Activated T-cell treated with anti-CD3 and anti-CD28 coated beads for 24 hours (primary cell): ENCODE measurements at places on chromosomes 6 and 20.

DNA sequence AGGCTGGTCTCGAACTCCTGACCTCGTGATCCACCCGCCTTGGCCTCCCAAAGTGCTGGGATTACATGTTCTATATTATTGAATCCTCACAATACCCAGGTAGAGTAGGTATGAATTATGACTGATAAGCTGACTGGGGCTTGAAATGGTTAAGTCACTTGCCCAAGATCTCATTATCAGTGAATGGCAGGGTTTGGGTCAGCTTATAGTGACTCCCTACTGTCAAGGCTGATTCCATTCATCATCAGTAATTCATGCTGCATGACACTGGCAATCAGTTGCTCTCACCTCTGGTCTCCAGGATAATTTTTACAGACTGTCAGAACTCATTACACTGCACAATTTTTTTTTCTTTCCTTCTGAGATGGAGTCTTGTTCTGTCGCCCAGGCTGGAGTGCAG is 127.6 kb downstream of the KIF13A start:
- no peak for DNase-seq

- no peak for DNase-seq
Measured at GRCh38 chr6:15673666-15674065, 10.8 kb upstream of the DTNBP1 start.

DNA sequence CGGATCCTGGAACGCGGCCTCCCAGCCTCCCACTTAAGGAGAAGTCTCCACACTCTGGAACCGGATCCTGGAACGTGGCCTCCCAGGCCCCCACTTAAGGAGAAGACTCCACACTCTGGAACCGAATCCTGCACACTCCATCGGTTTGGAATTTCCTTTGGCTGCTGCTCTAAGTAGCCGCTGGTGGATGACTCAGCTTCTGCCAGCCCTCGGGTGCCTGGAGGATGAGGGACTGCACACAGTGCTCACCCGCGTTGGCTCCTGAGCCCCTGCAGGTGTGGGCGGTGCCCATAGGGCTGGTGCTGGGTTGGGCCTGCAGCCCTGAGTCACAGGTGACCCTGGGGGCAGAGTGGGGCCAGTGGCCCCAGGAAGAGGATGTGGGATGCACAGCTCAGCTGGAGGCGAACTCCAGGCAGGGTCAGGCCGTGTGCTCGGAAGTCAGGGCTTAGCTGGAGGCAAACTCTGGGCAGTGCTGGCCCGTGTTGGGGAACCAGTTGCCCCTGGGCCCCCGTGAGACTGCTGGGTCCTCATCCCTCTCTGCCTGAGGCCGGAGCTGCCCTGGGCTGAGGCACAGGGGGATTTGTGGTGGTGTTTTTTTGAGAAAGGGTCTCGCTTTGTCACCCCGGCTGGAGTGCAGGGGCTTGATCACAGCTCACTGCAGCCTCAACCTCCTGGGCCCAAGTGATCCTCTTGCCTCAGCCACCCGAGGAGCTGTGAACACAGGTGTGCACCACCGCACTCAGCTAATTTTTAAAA is 13.9 kb upstream of the TNFRSF6B start:
- DNase-seq, result no peak

- DNase-seq, result no peak
Measured at GRCh38 chr20:35918021-35918420, 36.3 kb downstream of the SCAND1 start.

GRCh38 chr6:111524735-111525134 is 41.7 kb upstream of the REV3L start:
- no peak for DNase-seq

DNA sequence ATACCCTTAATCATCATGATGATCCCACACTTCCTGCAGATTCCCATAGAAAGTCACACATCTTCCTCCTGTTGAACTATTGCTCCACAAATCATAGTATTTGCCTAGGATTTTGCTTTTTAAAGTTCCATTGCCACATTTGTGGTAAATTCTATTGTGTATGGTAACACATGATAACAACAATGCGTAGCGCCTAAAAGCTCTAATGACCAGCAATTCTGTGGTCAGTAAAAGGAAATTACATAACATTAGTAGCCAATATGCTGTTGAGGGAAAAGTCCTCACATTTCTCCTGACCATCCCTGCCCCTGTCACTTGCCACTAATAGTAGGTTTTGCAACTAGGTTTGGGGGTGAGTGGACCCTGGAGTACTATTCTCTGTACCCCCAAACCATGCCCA is 31.8 kb upstream of the PDE7B start:
- DNase-seq, result no peak

GRCh38 chr20:40009542-40009941 is 679.5 kb downstream of the MAFB start:
- DNase-seq, result no peak

GRCh38 chr6:44221291-44221960 is 2.0 kb upstream of the SLC29A1 start:
- peak; percentile 48 for DNase-seq

GRCh38 chr6:158283304-158283980 is 28.8 kb upstream of the TULP4 start:
- DNase-seq, result no peak

GRCh38 chr6:125338381-125338780 is 36.6 kb upstream of the HDDC2 start:
- no peak for DNase-seq

GRCh38 chr6:82038631-82039030 is 208.9 kb downstream of the IBTK start:
- DNase-seq, result no peak
